Vagina (tissue), 2 donors: ENCODE measurements at places on chromosomes 1 and 21.

DNA sequence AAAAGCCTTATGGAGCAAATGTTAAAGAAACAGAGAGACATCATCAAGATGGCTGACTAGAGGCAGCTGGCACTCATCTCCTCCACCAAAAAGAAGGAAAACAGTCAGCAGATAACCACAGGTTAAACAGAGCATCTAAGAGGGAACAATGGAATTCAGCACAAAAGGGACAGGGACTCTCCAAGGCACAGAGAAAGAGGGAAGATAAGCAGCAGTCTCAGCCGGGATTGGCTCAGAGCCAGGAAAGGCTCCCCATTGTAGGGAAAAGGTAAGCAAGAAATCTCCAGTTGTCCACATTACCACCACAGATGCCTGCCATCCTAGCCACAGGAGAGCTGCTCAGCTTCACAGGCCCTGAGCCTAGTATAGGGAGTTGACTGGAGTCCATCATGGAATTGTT is 605.5 kb downstream of the SMYD3 start:
- no peaks in the 10 kb centered on the region for H3K27me3 ChIP-seq
- no peaks in the 10 kb centered on the region for H3K4me1 ChIP-seq
- DNase-seq: no peak
- no peak overlapping the region for H3K4me3 ChIP-seq
- no peaks in the 10 kb centered on the region for H3K36me3 ChIP-seq

DNA sequence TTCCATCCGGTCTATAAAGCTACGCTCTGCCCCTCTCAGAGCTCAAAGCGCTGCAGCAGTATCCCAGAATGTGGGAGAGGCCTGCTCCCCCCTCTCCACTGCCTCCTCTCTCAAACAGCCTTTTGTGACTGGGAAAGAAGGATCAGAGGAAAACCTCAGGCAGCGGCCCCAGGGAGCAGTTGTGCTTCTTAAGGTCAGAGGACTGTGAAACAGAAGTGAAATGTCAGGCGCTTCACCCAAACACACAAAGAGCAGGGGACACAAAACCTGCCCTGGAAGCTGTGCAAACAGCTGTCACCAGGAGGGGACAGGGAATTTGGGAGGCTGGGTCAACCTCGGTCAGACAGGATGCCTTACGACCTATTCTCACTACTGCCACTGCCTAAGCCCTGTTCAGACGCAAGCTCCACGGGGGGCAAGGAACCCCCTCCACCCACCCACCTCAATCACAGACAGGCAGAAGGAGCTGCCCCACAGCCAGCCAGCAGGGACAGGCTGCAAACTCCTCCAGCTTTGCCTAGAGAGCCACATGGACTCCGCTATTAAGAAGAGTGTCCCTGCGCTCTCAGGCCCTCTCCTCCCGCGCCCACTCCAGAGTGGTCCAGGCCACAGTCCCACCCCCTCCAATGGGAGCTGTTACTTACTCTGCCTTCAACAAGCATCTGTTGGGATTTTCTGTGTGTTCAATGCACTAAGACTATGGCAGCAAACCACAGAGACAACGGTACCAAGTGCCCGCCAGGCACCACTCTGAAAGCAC is 14.6 kb downstream of the SSBP3 start:
- DNase-seq: no peak
- H3K27ac ChIP-seq: no peak overlapping the region
- H3K36me3 ChIP-seq: no peaks in the 10 kb centered on the region
- H3K4me3 ChIP-seq: no peak overlapping the region
- peaks cover 72% of the 10 kb centered on the region for H3K4me1 ChIP-seq
- H3K27me3 ChIP-seq: no peaks in the 10 kb centered on the region

DNA sequence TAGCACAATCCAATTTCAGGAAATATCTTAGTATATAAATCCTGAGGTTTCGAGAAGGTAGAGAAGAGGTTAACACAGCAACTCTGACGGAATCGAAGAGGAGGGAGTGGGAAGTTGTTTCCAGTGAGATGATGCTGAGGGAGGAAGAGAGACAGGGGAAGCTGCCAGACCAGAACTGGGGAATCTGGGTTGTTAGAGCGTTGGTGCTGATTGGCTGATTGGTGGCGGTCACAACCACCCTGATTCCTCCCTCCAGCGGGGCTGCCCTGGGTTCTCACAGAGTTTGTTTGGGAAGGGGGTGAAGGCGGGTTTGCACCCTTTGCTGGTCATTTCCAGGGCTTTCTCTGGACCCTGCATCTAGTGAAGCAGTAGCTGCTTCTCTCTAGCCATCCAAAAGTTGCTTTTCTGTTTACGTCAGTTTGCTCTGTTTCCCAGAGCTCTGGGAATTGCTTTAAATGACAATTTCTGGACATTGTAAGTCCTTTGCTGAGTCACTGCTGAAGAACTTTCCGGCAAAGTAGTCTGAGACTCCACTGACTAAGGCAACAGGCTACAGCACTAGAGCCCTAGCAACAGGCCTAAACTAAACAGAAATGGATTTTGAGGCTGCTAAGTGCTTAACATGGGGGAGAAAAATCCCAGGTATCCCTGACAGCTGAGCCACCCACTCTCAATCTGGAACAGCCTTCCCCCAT is 90.1 kb downstream of the TENT5C start:
- H3K4me1 ChIP-seq: peaks cover 18% of the 10 kb centered on the region
- peak; percentile 88 for DNase-seq
- no peaks in the 10 kb centered on the region for H3K36me3 ChIP-seq
- peak overlapping the region; percentile 93 for H3K27ac ChIP-seq
- H3K27me3 ChIP-seq: no peaks in the 10 kb centered on the region
- H3K4me3 ChIP-seq: no peak overlapping the region

DNA sequence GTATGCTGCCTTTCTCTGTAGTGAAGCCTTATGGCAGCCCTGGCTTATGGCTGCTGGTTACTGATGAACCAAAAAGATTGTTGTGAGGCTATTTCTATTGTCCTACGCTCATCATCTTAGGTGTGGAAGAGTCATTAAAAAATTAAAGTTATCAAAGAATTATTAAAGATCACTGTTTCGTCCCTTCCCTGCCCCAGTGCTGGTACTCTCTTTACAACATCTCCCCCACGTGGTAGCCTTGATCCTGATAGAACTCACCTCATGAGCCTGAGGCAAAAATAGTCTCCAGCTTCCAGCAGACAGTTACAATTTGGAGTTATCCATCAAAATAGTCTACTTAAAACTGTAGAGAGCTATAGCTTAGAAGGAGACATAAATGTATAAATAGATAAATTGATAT is 201.5 kb downstream of the S1PR1 start:
- no peak overlapping the region for H3K27ac ChIP-seq
- DNase-seq: no peak
- no peaks in the 10 kb centered on the region for H3K27me3 ChIP-seq
- no peaks in the 10 kb centered on the region for H3K36me3 ChIP-seq
- no peaks in the 10 kb centered on the region for H3K4me1 ChIP-seq
- H3K4me3 ChIP-seq: no peak overlapping the region

GRCh38 chr1:245771511-245772281 is 616.9 kb downstream of the KIF26B start:
- no peaks in the 10 kb centered on the region for H3K36me3 ChIP-seq
- no peak for DNase-seq
- H3K27me3 ChIP-seq: no peaks in the 10 kb centered on the region
- no peaks in the 10 kb centered on the region for H3K4me1 ChIP-seq

GRCh38 chr21:18138507-18138906 is 106.1 kb upstream of the CHODL start:
- no peaks in the 10 kb centered on the region for H3K4me1 ChIP-seq
- H3K27ac ChIP-seq: no peak overlapping the region
- no peaks in the 10 kb centered on the region for H3K36me3 ChIP-seq
- no peak for DNase-seq
- no peak overlapping the region for H3K4me3 ChIP-seq

GRCh38 chr1:72062584-72062983 is 219.8 kb downstream of the NEGR1 start:
- DNase-seq: no peak
- H3K27ac ChIP-seq: no peak overlapping the region
- no peaks in the 10 kb centered on the region for H3K27me3 ChIP-seq

DNA sequence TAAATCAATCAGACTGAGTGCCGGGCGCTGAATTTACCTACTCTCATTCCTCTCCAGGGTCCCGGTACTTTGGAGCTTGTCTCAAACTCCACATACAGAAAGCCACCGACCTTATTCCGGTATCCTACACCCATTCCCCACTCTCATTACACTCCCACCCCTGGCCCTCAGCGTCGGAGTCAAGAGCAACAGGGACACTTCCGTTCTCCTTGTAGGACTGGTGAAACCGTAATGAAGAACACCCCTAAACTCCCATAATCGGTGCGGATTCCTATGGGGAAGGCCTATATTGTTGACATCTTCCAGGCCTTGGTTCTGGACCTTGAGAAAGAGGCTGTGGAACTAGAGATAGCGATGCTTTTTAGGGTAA is 798 bp downstream of the ZBED6 start:
- H3K36me3 ChIP-seq: no peaks in the 10 kb centered on the region
- peak overlapping the region; percentile 71 for H3K4me3 ChIP-seq
- H3K27me3 ChIP-seq: no peaks in the 10 kb centered on the region
- DNase-seq: peak; percentile 89

GRCh38 chr1:91736715-91737615 is 149.0 kb downstream of the TGFBR3 start:
- H3K4me1 ChIP-seq: peaks cover 53% of the 10 kb centered on the region
- no peak for DNase-seq
- H3K27me3 ChIP-seq: no peaks in the 10 kb centered on the region
- H3K36me3 ChIP-seq: peaks cover 17% of the 10 kb centered on the region
- no peak overlapping the region for H3K4me3 ChIP-seq

GRCh38 chr1:56469640-56470371 is 109.6 kb downstream of the PLPP3 start:
- peaks cover 36% of the 10 kb centered on the region for H3K4me1 ChIP-seq
- H3K36me3 ChIP-seq: no peaks in the 10 kb centered on the region
- no peak for DNase-seq
- H3K27me3 ChIP-seq: no peaks in the 10 kb centered on the region
- no peak overlapping the region for H3K4me3 ChIP-seq

- no peak overlapping the region for H3K4me3 ChIP-seq
- H3K4me1 ChIP-seq: no peaks in the 10 kb centered on the region
- H3K36me3 ChIP-seq: no peaks in the 10 kb centered on the region
- no peak overlapping the region for H3K27ac ChIP-seq
Measured at GRCh38 chr1:192080684-192081083, 77.6 kb upstream of the RGS18 start.

DNA sequence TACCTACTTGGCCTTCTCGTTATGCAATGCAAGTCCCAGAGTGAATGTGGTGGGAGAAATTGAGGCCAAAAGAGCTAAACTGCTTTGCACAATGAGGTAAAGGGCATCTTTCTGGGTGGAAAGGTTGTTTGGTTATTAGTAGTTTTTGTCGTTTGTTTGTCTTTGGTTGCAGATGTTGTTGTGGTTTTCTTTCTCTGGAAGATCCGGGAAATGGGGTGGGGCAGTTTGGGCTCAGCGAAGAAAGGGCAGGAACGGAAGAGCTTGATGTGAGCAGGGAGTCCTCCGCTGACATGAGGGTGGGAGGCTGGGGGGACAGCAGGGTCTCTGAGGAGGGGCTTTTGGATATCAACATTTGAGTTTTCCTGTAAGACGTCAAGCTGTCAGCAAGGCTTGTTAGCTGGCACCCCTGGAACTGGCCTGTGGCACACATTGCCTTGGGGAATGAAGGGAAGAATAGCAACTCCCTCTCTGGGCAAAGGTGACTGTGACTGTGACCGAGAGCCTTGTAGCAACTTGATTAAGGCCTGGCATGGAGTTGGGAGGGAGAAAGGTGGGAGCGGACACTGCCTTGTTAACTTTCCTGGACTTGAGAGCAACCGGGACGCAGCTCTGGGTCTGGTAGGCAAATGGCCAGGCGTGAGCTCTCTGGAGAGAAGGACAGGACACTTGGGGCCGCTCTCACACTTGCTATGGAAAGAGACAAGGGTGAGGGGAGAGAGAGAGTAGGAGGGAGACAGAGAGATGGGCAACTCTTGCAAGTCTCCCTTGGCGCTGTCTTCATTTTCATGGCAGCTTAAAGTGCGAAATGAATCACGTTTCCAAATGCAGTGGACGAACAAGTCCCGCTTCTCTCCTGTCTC is 15.4 kb upstream of the OPRD1 start:
- no peak overlapping the region for H3K4me3 ChIP-seq
- no peaks in the 10 kb centered on the region for H3K36me3 ChIP-seq
- no peaks in the 10 kb centered on the region for H3K27me3 ChIP-seq
- no peak for DNase-seq
- H3K4me1 ChIP-seq: no peaks in the 10 kb centered on the region
- H3K27ac ChIP-seq: no peak overlapping the region

DNA sequence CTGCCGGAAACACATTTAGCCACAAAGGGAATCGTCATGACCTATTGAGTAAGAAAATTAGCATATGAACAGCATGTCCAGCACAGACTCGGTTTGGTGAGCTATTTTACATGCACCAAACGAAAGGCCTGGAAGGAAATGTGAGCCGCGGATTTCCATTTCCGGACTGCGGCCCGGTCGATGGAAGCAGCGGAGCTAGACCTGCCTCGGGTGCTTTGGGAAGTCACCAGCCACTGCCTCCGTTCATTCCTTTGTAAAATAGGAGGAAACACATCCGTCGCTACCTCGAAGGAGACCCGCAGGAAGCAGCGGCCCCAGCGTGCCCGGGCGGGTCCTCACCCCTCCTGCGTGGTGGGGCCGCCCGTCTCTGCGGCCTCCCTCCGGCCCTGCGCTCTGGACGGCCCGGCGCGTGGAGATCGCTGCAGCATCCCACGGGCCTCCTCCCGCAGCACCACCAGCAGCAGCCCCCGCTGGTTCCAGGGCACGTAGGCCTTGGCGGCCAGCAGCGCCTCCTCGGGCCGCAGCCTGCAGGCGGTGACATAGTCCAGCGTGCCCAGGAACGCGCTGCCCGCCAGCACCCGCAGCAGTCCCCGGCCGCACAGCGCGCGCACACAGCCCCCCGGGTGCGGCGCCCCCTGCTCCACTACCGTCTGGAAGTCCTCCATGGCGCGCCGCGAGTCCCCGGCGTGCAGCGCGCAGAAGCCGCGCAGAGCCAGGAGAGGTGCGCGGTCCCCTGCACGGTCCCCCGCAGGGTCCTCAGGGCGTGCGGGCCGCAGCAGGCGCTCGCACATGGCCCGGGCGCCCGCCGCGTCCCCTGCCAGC is 12.1 kb downstream of the TTC34 start:
- H3K4me1 ChIP-seq: no peaks in the 10 kb centered on the region
- DNase-seq: no peak
- H3K4me3 ChIP-seq: no peak overlapping the region
- peaks cover 9% of the 10 kb centered on the region for H3K27me3 ChIP-seq
- no peaks in the 10 kb centered on the region for H3K36me3 ChIP-seq
- no peak overlapping the region for H3K27ac ChIP-seq

DNA sequence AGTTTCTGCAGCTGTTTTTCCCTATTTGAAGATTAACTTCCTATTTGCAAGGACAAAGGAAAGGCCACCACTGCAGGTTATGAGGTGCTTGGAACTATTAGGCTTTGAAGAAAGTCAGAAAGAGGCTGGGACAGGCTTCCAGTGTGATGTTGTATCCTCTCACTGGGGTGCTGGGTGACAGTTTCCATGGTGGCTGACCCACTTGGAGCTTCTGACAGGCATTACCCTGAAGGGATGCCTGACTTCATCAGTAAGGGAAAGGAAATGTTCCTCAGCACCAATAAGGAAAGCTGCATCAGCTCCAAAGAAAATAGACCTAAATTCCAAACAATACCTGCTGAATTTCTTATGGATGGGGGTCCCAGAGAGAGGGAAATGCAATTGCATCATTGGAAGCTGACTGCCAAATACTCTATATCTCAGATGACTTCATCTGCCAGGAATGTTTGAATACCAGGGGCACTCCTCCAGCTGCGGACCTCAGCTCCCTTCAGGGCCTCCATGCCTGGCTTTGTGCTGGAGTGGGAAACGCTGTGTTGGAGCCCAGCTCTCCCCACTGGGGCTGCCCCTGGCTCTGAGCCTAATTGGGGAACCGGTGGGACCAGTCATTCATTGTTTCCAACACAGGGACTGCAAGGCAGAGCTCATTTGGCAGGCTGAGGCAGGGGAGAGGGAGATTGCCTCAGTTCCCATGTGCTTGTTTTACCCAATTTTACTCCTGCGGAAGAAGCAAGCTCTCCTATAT is 76.6 kb downstream of the RGL1 start:
- peaks cover 40% of the 10 kb centered on the region for H3K4me1 ChIP-seq
- no peaks in the 10 kb centered on the region for H3K36me3 ChIP-seq
- peak overlapping the region; percentile 6 for H3K27ac ChIP-seq
- H3K4me3 ChIP-seq: no peak overlapping the region
- DNase-seq: no peak
